ENCODE measurements at places on chromosomes 1 and 21. TPM values are rescaled to one million over a fixed set of nuclear protein-coding genes. Genes with fewer than 3 reads are reported as not detected.

DNA sequence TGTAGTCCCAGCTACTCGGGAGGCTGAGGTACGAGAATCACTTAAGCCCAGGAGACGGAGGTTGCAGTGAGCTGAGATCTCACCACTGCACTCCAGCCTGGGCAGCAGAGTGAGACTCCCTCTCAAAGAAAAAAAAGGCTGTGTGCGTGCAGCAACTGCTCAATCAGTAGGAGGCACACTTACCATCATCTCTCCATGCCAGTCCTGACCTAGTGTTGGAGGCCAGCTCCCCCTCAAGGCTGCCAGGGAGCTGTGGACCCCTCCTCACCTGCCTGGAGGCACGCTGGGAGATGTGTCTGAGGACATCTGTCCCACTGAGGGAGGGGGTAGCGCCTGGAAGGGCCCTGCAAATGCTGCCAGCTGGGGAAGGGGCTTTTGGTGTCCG is 11.9 kb downstream of the RPS6KA1 start:
- no peak for DNase-seq

DNA sequence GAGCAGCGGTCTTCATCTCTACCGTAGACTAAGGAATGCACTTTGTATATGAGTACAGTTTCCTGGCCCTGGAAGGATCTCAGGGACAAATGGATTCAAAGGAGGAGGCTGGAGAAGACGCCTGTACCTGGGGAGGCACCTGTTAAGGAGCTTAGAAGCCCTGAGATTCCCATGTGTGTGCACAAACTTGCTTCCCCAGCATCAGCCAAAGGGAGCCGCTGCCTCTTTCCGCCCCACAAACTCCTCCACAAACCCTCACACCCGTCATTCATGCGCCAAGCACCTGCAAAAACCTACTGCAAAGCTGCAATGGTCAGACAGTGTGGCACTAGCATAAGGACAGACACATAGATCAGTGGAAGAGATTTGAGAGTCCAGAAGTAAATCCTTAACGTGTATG is 54.5 kb downstream of the RRAGC start:
- DNase-seq, result no peak

GRCh38 chr1:231808116-231808515 is 181.5 kb downstream of the DISC1 start:
- DNase-seq, result no peak

- peak; percentile 60 for DNase-seq
Observed at GRCh38 chr1:214453109-214453722, 98.2 kb downstream of the PTPN14 start.

DNA sequence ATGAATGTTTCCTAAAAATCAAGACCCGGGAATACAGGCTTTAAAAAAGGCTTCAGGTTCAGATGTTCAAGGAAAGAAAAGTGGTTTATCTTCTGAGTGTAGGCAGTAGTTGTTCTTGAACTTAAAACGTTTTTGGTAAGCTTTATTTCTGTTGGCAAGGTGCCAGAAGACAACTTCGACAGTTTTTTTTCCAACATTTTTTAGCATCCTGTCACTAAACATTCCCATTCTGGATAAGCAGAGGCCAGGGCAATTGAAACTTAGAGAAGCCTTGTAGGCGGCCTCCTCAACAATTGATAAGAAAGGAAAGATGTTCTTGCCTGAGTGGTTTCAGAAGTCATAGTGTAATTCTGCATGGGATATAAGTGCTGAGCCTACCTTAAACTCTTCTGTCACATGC is 66.7 kb downstream of the PATJ start:
- peak; percentile 73 for DNase-seq

DNA sequence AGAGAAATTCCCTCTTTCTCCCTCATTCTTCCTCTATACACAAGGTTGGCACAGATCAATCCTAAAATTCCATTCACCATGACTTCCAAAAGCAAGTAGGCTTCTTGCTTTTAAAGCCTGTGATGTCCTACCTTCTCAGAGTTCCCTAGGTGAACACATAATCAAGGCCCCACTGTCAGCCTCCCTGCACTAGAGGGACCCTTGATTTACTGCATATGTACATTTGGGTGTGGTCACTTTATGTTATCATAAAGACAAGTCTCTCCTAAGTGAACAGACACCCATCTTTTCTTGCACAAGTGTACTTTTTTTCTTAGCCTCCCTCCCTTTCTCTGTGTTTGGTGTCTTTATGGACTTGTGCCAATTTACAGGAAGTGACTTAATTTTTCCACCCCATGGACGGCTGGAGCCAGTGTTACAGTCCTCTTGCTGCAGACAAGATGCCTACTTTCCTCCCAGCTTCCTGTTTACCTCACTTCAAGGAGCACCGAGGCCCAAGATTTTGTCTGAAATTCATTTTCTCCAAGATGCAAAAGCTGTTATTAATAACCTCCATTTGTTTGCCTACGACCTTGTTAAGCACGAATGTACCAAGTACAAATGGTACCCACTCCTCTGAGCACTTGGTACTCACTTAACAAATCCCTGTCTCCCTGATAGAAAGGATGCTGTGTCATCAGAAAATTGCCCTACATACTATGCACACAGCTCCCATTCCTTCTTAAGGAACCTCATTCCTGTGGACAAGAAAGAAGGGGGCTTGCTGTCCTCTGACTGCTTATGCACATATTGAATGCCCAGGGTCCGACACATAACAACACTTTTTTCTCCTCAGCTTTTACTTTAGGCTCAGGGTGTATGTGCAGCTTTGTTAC is 82.8 kb upstream of the SLC44A3 start:
- DNase-seq, result peak; percentile 64

DNA sequence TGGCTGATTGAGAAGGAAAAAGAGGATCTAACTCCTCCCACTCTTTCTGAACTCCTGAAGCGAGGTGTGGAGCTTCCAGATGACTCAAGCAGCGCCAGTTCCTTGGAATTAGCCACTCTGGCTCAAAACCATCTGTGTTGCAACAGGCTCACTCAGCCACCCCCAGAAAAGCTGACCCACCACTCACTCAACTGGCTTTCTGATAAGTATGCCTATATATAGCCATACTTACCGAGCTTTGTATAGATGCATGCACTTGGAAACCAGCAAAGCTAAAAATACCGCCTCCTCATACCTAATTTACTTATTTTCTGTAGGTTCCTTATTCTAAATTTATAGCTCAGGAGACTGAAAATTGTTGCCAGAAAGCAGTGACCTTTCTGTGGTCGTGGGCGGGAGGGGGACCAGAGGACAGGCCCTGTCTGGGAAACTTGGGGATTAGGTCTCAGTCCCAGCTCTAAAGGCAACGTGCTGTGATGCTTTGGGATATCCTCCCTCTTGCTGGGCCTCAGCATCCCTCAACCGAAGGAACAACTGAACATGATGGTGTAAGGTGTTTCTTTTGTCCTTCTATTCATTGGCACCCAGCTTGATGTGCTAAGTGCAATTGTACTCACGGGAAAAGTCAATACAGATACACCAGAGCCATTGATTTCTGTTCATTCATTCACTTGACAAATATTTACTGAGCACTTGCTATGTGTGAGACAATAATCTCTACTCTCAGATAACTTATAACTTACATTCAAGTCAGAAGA is 65.7 kb downstream of the NENF start:
- DNase-seq, result peak; percentile 89

GRCh38 chr1:149843431-149844041 is 55.8 kb upstream of the BOLA1 start:
- DNase-seq, result no peak

- DNase-seq, result no peak
Observed at GRCh38 chr21:33854604-33855003, 61.0 kb downstream of the ATP5PO start.

DNA sequence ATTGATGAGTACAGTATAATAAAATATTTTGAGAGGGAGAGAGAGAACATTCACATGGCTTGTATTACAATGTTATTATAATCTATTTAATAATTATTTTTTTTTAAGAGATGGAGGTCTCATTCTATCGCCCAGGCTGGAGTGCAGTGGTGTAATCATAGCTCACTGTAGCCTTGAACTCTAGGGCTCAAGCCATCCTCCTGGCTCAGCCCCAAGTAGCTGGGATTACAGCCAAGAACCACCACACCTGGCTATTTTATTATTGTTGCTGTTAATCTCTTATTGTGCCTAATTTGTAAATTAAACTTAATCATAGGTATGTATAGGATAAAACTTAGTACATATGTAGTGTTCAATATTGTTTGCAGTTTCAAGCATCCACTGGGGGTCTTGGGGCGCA is 57.8 kb downstream of the HS2ST1 start:
- DNase-seq, result no peak

- DNase-seq, result no peak
Observed at GRCh38 chr1:98659879-98660278, 1.6 kb upstream of the SNX7 start.

DNA sequence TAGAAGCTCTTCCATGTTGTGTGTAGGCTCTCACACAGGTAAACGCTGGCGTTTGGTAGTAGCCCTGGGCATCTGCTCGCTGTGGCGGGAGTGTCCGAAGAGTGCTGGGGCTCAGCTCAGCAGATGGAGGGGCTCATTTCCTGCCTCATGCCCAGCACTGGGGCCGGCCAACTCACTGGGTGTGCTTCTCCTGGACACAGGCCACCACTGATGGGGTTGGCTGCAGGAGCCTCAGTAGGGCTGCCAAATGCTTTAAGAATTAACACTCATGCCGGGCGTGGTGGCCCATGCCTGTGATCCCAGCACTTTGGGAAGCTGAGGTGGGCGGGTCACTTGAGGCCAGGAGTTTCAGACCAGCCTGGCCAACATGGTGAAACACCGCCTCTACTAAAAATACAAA is 20.9 kb downstream of the UQCRHL start:
- DNase-seq, result peak; percentile 87

GRCh38 chr21:41765973-41766882 is 624 bp downstream of the RIPK4 start:
- no peak for DNase-seq

- DNase-seq, result peak; percentile 51
Observed at GRCh38 chr1:150596095-150596892, 16.9 kb upstream of the MCL1 start.

GRCh38 chr1:1318131-1318652 is 6.3 kb downstream of the INTS11 start:
- peak; percentile 96 for DNase-seq

DNA sequence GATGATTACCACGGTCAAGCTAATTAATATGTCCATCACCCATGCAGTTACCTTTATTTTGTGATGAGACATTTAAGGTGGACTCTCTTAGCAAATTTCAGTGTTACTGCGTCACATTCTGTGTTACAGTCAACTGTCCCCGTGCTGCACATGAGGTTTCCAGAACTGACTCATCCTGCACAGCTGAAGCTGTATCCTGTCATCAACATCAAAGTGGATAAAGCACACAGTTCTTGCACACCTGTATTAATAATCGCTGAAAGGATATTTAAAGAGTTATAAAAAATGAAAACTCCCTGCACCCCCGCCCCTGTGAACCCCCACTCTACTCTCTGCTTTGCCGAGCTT is 3.4 kb upstream of the KRTAP10-5 start:
- no peak for DNase-seq

GRCh38 chr21:45994759-45995685 is 13.5 kb downstream of the COL6A1 start:
- DNase-seq, result no peak

DNA sequence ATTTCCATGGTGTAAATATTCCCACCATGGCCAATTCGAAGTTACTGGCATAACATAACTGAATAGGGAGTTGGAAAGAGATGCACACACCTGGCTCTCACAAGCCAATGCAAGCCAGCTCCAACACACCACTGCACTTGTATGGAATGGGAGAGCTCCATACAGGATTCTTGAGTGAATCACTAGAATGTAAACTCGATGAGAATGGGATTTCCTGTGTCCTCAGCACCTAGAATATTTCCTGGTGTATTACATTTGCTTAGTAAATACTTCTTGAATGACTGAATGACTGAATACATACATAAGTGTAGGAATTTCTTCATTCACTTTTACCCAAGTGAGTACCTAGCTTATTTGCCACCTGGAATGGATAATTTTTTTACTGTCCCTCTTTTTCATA is 16.2 kb upstream of the PPIE start:
- no peak for DNase-seq

DNA sequence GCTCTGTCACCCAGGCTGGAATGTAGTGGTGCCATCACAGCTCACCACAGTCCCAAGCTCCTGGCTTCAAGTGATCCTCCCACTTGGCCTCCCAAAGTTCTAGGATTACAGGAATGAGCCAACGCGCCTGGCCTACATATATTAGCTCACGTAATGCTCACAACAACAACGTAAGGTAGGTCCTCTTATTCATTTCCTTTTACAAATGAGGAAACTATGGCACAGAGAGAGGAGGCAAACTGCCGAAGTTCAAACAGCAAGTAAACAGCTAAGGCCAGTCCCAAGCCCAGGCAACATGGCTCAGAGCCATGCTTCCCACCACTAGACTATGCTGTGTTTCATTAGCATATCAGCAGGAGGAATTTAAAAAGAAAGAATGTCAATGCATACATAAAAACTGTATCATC is 284.4 kb downstream of the VAV3 start:
- no peak for DNase-seq

- peak; percentile 55 for DNase-seq
Observed at GRCh38 chr1:180611016-180611930, 20.5 kb upstream of the XPR1 start.

DNA sequence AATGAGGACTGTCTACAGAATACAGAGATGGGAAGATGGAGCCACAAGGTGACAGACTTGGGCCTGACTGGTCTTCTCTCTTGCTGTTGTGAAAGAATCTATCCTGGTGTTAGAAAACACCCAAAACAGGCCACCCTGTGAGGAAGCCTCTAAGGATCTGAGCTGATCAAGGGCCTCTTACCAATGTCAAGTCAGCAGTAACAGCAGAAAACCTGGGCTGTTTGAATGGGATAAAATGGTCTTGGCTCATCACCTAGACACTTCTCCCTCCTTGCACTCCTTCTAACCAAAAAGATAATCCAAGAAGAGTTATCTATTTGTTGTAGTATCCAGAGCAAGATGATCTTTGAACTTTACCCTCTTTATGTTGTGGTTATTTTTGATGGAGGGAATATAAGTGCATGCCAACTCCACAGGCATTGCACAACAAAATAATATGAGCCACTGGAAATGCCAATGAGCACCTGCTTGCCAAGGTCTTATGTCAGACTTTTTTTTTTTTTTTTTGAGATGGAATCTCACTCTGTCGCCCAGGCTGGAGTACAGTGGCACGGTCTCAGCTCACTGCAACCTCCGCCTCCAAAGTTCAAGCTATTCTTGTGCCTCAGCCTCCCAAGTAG is 32.8 kb upstream of the ZNF281 start:
- no peak for DNase-seq

- no peak for DNase-seq
Observed at GRCh38 chr1:15574741-15575140, 10.1 kb downstream of the AGMAT start.

- DNase-seq, result peak; percentile 64
Observed at GRCh38 chr1:154729031-154729442, 121.1 kb upstream of the ADAR start.

The ERRFI1 gene
- total RNA-seq, result 46.4 TPM

The TRPM2 gene
- total RNA-seq, result 0.08 TPM

The ARHGAP29 gene
- total RNA-seq, result 32.5 TPM

The C8B gene
- not detected for total RNA-seq

The PADI6 gene
- not detected for total RNA-seq

The KRTAP13-3 gene
- total RNA-seq, result not detected

The DNM3 gene
- total RNA-seq, result 2.0 TPM

The CLEC20A gene
- total RNA-seq, result not detected

The RUNX1 gene
- 63.5 TPM for total RNA-seq

The TBX15 gene
- 0.63 TPM for total RNA-seq

The RNF186 gene
- not detected for total RNA-seq

The CC2D1B gene
- 26.4 TPM for total RNA-seq
